Cardiac septum (tissue), 1 donor: ENCODE measurements at places on chromosomes 7 and 10.

DNA sequence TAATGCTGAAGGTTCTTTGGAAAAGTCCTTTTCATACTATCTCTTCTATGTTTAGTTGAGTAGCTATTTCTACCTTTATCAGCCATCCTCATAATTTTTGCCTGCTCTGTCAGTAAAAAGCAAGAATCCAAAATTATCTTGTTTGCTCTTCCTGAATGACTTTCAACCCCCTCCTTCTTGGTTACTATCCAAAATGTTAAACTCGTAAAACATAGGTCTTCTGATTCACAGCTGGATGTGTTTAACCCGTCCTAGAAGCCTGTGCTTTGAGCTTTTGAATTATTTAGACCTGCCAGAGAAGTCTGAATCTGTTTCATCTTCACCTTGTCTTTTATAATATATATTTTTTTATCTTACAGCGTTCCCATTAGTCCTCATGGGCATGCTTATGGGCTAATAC is 136.4 kb upstream of the MDFIC start:
- no peak for DNase-seq

- no peak for DNase-seq
Observed at GRCh38 chr7:50298811-50299562, 5.5 kb upstream of the IKZF1 start.

- no peak for DNase-seq
Observed at GRCh38 chr10:117477961-117478670, 64.4 kb upstream of the EMX2 start.

GRCh38 chr7:55240418-55241142 is 124.6 kb upstream of the LANCL2 start:
- DNase-seq: no peak

GRCh38 chr7:134477954-134478353 is 19.1 kb upstream of the AKR1B1 start:
- no peak for DNase-seq

DNA sequence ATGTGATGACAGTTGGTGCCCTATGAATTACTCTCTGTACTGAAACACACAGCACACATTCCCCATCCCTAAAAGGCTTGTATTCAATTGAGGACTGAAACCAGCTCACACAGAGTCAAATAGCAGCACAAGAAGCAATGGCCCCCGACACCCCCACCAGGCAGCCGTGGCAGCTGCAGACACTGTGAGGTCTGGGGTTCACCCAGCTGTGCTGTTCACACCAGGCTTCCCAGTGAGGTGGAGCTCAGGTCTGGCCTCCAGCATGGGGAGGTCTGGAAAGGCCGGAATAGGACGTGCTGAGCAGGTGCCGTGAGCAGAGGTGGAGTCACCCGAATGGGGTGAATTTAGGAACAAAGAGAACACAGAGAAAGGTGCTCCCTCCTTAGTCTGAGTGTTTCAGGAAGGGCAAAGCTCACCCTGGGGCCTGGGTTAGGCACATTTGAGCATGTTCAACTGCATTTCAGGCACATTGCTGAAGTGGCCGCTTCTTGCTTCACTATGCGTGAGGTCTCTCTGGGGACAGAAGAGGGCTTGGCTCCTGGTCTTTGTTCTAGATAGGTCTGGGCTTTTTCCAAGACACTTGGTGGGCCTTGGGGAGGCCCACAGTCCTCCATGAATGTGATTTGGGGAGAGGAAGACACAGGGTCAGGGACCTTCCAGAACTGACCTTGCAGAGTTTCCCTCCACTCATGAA is 41.1 kb downstream of the C10orf120 start:
- DNase-seq: no peak

GRCh38 chr7:118286131-118286530 is 61.6 kb downstream of the ANKRD7 start:
- no peak for DNase-seq

- DNase-seq: no peak
Observed at GRCh38 chr10:65341323-65341925, 1584.4 kb upstream of the LRRTM3 start.

- no peak for DNase-seq
Observed at GRCh38 chr10:58054881-58055280, 212.8 kb downstream of the IPMK start.

DNA sequence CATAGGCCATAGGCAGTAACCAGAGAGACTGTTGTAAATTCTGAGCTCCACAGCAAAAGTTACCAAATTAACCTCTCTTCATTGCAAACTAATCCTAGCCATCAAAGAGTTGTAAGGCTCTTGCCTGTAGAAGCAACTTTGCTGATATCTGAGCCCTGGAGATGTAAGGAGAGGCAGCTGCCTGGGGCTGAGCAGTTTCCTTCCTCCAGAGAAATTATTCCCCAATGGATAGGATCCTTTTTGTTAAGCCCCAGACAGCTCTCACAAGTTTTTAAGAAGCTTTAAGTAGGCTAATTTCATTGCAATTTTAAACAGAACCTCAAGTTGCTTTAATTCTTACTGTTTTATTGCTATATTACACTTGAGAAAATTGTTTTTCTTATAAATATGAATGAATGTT is 211.1 kb downstream of the GALNT17 start:
- DNase-seq: no peak

DNA sequence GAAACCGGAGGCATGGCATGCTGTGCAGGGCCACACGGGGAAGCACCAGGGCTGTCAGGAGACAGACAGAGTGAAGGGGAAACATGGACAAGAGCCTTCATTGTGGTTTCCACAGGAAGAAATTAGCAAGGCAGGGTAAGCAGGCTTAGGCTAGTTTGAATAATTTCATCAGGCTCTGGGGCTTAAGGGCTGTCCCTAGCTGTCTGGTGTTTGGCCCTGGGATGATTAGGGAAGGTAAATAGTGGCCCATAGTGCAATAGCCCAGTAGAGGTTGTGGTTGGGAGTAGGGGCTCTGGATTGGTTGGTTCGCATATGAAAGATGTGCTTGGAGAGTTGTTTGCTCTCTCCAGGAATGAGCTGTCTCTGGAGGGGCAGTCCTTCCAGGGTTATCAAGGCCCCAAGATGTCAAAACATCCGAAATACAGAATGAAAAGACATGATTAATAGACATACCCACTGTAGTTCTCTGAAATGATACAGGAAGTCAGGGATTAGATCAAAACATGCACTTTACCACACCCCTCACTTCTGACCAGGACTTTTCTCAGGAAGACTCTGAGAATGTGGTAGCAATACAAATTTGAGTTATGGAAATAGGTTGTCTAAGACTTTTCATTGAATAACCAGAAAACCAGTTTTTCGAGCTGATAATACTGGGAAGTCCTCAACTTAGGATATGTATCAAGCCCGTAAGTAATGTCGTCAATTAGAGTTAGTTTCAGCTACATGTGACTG is 224.9 kb upstream of the NFE2L3 start:
- DNase-seq: no peak

- no peak for DNase-seq
Observed at GRCh38 chr7:38507384-38507783, 123.8 kb downstream of the AMPH start.

DNA sequence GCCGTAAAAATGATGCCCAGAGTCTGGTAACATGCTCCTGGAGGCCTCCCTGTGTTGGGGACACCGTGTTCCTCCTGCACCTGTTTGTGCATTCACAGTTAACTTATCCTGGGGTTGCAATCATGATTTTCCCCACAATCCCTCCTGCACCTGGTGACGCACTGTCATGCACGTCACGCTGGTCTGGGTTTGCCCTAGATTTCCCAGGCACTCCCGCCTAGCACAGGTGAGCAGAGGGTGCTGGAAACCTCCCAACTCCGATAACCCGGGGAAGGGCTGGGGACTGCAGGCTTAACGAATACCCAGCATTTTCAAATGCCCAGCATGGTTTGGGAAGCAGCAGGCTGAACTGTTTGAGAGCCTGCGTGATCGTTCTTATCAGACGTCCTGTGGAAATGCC is 427.1 kb downstream of the TCERG1L start:
- DNase-seq: no peak

DNA sequence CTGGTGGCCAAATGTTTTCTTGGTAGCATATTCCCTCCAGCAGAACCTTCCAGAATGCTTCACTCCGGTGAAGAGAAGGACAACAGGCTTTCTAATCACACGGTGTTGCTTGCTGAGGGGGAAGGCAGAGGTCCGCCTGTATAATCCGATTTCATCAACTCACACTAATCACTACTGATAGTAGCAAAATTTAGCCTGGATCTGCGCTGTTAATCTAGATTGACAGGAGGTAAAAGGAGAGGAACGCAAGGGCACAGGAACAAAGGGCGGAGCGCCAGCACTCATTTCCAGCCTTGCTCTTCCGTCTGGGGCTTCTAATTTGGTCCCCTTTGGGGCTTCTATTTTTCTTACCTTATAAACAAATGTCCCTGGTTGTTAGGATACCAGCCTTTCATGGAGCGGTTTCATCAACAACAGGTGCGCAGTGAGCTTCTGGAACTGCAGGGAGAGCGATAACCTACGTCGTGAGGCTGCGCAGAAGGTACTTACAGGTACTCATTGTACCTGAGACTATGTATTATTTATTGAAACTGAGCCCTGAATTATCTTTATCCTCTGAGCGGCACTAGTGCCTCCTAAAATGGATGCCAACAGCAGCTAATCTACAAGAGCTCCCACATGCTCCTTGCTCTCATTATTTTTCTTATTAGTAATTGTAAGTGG is 150.6 kb downstream of the CACNB2 start:
- DNase-seq: no peak

DNA sequence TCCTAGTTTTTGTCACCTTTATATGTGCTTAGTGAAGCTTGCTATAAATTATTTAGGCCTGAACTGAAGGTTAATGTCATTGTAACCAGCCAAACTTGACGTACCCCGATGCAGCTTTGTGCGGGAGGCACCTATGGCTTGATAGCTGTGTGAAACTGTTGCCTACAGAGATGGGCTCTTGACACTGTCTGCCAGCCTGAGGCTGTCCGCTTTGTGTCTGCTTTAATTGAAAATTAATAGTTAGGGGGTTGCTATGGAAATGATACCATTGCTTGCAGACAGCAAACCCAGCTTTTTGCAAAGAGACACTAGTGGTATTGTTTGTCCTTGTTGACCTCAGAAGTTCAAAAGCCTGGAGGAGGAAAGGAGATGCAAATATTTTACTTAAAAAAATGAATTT is 2.1 kb upstream of the FOXP2 start:
- DNase-seq: no peak

- DNase-seq: no peak
Observed at GRCh38 chr10:14191407-14191806, 139.3 kb downstream of the FRMD4A start.

- DNase-seq: no peak
Observed at GRCh38 chr7:128954830-128955802, 17.4 kb downstream of the IRF5 start.

DNA sequence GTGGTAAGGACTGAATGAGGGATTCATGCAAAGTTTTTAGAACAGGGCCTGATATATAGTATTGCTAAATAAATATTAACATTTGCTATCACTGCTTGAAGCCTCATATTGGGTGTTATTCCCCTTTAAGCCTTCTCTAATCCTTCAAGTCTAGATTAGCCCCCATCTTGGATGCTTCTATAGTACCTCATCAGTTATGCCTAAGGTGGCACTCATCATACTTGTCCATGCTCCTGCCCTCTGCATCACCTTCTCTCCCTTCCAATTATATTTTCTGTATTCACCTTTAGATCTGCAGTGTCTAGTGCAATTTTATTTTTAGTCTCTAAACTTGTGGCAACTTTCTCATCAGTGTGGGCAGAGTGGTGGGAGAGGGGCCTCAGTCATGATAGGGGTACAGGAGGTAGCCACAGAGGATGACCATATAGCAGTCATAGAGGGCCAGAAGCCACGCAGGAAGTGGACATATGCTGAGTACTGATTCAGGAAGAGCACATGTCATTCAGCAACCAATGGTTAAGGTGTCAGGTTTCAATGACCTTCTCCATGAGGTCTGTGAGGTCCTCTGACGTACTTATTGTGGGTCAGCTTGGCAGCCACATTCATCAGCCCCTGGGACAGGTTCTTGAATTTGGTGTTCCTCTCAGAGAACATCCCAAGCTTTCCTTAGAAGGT is 2.5 kb downstream of the ENTPD1 start:
- DNase-seq: no peak

DNA sequence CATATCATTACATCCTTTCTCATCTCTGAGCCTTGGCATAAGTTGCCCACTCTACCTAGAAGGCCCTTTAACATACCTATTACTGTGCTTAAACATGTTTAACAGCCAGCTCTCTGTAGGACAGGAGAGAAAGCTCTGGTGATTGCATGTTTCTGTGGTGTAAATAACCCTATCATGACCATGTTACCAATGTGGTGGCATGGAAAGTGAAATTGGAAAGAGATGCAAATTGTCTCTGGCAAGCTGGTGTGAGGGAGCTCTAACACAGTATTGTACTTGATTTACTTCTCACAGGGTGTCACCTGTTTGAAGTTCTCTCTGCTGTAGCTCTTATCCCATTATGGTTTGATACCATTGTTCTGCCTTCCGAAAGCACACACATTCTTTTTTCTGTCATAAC is 231.8 kb upstream of the DKK1 start:
- no peak for DNase-seq

DNA sequence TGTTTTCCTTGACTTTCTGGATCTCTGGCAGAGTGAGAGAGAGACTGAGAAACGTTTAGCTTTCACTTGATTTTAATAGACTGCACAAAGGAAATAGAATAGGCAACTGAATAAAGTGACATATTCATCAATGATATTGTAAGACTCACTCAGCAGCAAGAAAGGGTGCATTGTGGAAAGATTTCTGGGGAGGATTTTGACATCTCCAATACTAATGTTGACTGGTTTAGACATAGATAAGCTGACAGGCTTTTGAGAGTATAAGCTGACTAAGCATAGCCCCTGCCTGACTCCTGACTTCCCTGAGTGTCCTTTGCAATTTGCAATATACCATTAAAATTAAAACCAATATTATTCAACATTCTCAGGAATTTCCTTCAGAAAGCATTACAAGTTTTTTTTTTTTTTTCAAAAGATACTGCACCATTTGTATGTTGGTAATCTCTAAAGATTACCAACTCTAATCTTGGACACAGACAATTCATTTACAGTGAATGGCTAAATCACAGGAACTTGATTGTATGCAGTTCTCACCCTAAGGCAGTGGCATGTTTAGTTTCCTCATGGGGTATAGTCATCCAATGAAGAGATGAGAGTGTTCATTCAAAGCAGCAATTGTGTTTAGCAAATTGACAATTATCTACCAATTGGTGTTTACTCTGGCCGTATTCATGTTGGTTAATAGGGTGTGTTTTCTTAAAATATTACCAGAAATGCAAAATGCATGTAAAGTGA is 325.6 kb downstream of the SORCS3 start:
- DNase-seq: no peak

GRCh38 chr7:42774436-42774835 is 137.4 kb downstream of the C7orf25 start:
- no peak for DNase-seq

GRCh38 chr7:109864230-109864629 is 1226.7 kb upstream of the LRRN3 start:
- no peak for DNase-seq

GRCh38 chr7:127417346-127417745 is 24.8 kb upstream of the ZNF800 start:
- DNase-seq: no peak
